Neural crest cell (in vitro differentiated cells): ENCODE measurements at places on chromosomes 5 and 9. TPM values are rescaled to one million over a fixed set of nuclear protein-coding genes. Genes with fewer than 3 reads are reported as not detected.

The ORM2 gene
- not detected in 2 replicates for total RNA-seq

The SCGB3A2 gene
- total RNA-seq = not detected in 2 replicates

The ANKDD1B gene
- 0.20 and 0.28 TPM in 2 replicates for total RNA-seq

The RC3H2 gene
- 53.5 and 54.1 TPM in 2 replicates for total RNA-seq

DNA sequence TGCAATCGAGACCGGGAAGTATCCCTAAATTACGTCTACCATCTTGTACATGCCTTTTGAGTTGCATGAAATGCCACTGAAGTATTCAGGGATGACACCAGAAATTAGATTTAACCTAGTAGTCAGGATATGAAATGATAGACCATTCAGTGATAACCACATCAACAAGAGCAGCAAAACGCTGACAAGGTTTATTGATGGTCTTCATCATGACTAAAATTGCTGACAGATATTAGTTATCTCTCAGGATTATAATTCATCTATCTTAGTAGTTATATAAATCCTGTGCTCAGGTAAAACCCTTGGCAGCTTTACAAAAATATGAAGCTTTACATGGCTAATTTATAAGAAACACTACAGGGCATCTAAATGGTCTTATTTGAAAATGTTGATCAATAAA, 1104.7 kb downstream of the EFNA5 start:
- DNase-seq = no peak
- no peaks in the 10 kb centered on the region for H3K4me1 ChIP-seq
- H3K4me3 ChIP-seq = no peak overlapping the region
- no peak overlapping the region for H3K27ac ChIP-seq
- H3K36me3 ChIP-seq = no peaks in the 10 kb centered on the region

DNA sequence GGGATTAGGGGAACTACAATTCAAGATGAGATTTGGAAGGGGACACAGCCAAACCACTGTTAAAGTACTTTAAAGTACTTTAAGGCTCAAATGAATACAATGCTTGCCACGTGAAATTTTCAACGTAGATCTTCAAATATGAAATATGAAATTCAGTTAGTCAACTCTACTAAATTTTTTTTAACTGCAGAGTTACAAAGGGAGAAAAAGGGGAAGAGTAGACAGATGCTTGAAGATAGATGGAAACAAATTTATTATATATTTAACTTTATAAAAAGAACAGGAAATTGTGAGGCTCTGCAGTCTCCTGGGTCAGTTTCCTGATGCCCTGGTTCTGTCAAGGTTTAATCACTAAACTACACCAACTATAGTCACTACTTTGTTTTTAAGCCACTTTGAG, 785.5 kb upstream of the DMAC1 start:
- no peak overlapping the region for H3K4me3 ChIP-seq
- no peak for DNase-seq
- peaks cover 17% of the 10 kb centered on the region for H3K36me3 ChIP-seq
- no peaks in the 10 kb centered on the region for H3K27me3 ChIP-seq
- no peak overlapping the region for H3K27ac ChIP-seq
- no peaks in the 10 kb centered on the region for H3K4me1 ChIP-seq

GRCh38 chr5:178797101-178797521, 62.6 kb upstream of the ZNF354B start:
- no peaks in the 10 kb centered on the region for H3K27me3 ChIP-seq

DNA sequence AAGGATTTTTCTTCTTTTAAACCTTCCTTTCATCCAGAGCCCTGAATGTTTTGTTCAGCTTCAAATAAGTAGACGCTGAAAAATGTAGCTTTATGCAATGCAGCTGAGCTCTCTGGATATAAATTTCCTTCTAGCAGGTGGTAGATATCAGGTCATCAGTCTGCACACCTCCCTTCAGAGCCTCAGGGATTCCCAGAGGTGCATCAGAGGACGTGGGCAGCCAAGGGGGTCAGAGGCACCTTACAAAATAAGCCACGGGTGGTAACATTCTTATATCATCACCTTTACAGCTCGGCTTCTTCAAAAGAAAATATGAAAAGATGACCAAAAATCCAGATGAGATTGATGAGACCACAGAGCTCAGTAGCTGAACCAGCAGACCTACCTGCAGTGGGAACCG, 19.3 kb downstream of the MOCS2 start:
- H3K36me3 ChIP-seq = no peaks in the 10 kb centered on the region
- DNase-seq = no peak
- no peaks in the 10 kb centered on the region for H3K27me3 ChIP-seq
- H3K27ac ChIP-seq = no peak overlapping the region
- H3K4me1 ChIP-seq = peaks cover 23% of the 10 kb centered on the region

GRCh38 chr9:114401344-114401743, 13.6 kb upstream of the AKNA start:
- no peaks in the 10 kb centered on the region for H3K36me3 ChIP-seq
- peaks cover 2% of the 10 kb centered on the region for H3K27me3 ChIP-seq
- no peak overlapping the region for H3K27ac ChIP-seq
- H3K4me3 ChIP-seq = no peak overlapping the region

DNA sequence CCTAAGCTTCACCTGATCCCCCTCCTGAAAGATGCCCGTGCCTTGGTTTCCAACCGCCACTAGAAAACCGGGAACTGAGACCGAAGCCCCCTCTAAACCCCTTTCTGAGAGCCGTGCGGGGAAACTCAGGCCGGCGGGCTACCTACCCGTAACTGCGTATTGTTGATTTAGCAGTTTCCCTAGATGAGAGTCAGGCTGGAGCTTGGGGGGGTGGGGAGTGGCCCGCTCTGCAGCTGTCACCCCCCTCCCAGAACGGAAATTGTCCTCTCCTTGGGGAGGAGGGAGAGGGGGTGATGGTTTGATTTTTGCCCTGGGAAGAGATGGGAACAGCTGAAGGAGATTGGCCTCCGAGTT, 2.5 kb downstream of the CXXC5 start:
- peak overlapping the region; percentile 35 for H3K4me3 ChIP-seq
- no peak for DNase-seq
- no peak overlapping the region for H3K27ac ChIP-seq
- H3K27me3 ChIP-seq = peaks cover 21% of the 10 kb centered on the region

- no peak overlapping the region for H3K27ac ChIP-seq
- H3K4me1 ChIP-seq = peaks cover 74% of the 10 kb centered on the region
- H3K36me3 ChIP-seq = no peaks in the 10 kb centered on the region
These were observed 77.4 kb downstream of the VAV2 start for GRCh38 chr9:133914442-133915342.

DNA sequence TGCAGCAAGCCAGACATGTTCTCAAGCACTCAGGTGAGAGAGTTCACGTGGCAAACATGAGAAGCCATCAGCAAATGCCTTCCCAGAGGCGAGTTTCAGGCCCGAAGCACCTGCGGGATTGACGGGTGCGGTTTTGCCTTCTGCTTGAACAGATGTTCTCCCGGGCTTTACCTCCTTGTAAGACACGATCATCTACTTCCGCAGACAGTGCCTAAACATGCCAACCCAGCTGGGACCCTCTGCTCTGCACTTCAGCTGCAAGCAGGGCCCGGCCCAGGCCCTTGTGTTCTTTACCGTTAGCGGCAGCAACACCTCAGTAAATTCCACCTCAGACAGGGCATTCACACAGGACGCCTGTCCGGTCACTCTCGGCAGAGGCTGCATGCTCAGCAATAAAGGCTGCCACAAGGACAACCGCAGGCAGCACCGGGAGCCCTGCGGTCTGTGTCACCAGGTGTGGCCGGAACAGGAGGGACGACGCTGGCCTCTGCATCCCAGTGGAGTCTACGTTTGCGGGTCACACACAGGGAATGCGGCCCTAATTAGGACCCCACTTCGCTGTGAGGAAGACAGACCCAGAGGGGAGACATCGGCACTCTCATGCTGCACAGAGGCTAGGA, 139.6 kb downstream of the ROR2 start:
- H3K4me3 ChIP-seq = no peak overlapping the region
- H3K27me3 ChIP-seq = no peaks in the 10 kb centered on the region
- H3K4me1 ChIP-seq = peaks cover 6% of the 10 kb centered on the region
- no peaks in the 10 kb centered on the region for H3K36me3 ChIP-seq
- H3K27ac ChIP-seq = no peak overlapping the region
- no peak for DNase-seq

- H3K27me3 ChIP-seq = no peaks in the 10 kb centered on the region
- peaks cover 46% of the 10 kb centered on the region for H3K4me1 ChIP-seq
- H3K27ac ChIP-seq = no peak overlapping the region
- no peaks in the 10 kb centered on the region for H3K36me3 ChIP-seq
- DNase-seq = no peak
These were observed 56.6 kb downstream of the RGS3 start for GRCh38 chr9:113520109-113520642.

- peaks cover 13% of the 10 kb centered on the region for H3K27me3 ChIP-seq
- H3K4me1 ChIP-seq = peaks cover 40% of the 10 kb centered on the region
- H3K36me3 ChIP-seq = no peaks in the 10 kb centered on the region
- no peak overlapping the region for H3K27ac ChIP-seq
These were observed 1.4 kb downstream of the DAB2 start for GRCh38 chr5:39423331-39423751.

- H3K27ac ChIP-seq = no peak overlapping the region
- H3K36me3 ChIP-seq = peaks cover 3% of the 10 kb centered on the region
- DNase-seq = no peak
These were observed 2.1 kb upstream of the FOXE1 start for GRCh38 chr9:97850746-97851445.
